H9 (cell line): ENCODE measurements at places on chromosomes 5 and 9. TPM values are rescaled to one million over a fixed set of nuclear protein-coding genes. Genes with fewer than 3 reads are reported as not detected.

DNA sequence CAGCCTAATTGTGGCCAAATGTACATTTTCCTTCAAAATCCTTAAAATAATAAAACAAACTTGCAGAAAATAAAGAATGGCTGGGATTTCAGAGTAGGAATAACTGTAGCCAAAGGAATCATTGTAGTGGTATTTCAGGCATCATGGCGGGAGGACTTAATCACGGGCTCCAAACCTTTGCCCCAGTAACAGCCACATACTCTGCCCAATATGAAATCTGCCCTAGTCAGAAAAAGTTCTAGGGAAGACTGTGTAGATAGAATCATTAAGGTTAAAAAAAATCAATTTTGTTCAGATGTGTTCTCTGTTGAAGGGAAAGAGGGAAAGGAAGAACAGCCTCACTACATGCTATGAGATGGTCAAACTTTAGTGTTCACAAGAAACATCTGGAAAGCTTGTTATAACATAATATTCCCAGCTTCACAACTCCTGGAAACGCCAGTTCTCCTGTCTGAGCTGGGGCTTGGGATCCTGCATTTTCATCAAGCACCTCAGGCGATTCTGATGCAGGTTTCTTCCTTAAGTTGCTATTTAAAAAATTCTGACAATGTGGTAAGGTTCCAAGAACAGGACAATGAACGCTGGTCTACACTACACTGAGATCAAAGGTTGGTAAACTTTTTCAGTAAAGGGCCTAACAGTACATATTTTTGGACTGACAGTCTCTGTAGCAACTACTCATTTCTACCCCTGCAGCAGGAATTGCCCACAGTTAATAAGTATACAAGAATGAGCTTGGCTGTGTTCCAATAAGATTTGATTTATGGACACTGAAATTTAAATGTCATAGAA is 87.9 kb downstream of the CEMIP2 start:
- peaks cover 34% of the 10 kb centered on the region for H3K36me3 ChIP-seq
- H3K4me3 ChIP-seq = no peak overlapping the region
- no peaks in the 10 kb centered on the region; the same call in 1 of the 2 replicates for H3K4me1 ChIP-seq

- no peaks in the 10 kb centered on the region for H3K36me3 ChIP-seq
- H3K27me3 ChIP-seq = no peaks in the 10 kb centered on the region
- peak overlapping the region; percentile 61; the same call in 2 of the 3 replicates for H3K4me3 ChIP-seq
- no peak overlapping the region for H3K27ac ChIP-seq
These were observed 59.4 kb downstream of the CXXC5 start for GRCh38 chr5:139707445-139708003.

DNA sequence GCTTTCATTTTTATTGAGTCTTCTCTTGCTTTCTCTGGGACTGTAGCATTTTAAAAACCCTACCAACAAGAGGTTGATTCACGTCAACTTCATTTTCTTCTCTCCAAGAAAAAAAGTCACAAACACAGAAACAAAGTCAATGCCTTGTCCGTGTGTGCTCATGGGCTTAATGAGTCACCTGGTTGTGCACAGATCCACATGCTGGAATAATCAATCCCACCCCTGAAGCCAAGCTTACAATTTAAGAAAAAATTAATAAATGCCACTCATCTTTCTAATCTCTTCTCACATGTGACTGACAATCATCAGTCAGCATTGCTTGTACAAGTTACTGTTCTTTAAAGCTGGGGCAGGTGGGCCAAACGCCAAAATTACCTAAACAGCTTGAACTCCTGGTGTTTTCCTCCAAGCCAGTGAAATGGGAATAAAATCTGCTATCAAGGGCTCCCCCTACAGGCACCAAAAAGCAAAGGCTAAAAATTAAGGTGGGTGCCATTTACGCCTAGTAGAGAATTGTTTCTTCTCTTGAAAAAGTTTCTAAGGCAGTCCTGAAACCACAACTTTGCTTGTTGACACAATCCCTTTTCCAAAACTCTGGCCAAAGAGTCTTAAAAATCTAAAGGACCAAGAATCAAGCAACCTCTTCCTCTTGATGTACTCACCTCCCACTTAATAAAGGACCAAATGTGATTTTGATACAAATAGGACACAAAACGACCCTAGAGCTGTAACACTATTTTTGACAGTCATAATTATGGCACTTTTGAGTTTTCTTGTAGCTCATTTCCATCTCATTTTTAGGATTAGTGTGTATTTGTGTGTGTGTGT is 21.3 kb downstream of the TRMO start:
- no peak overlapping the region for H3K27ac ChIP-seq
- H3K27me3 ChIP-seq = no peaks in the 10 kb centered on the region
- H3K36me3 ChIP-seq = no peaks in the 10 kb centered on the region
- DNase-seq = no peak
- H3K4me3 ChIP-seq = no peak overlapping the region

DNA sequence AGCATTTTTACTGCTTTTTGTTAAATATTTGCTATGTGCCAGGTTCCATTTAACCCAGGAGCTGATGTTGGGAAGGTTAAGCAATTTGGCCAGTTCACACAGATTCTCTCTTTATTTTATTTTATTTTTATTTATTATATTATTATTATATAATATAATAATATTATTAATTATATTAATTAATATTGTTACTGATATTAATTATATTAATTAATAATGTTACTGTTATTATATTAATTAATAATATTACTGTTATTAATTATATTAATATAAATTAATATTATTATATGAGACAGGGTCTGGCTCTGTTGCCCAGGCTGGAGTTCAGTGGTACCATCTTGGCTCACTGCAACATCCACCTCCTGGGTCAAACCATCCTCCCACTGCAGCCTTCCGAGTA is 593.0 kb upstream of the SGCD start:
- no peak overlapping the region for H3K4me3 ChIP-seq
- no peaks in the 10 kb centered on the region for H3K36me3 ChIP-seq
- H3K4me1 ChIP-seq = no peaks in the 10 kb centered on the region
- H3K27ac ChIP-seq = no peak overlapping the region
- no peak for DNase-seq

DNA sequence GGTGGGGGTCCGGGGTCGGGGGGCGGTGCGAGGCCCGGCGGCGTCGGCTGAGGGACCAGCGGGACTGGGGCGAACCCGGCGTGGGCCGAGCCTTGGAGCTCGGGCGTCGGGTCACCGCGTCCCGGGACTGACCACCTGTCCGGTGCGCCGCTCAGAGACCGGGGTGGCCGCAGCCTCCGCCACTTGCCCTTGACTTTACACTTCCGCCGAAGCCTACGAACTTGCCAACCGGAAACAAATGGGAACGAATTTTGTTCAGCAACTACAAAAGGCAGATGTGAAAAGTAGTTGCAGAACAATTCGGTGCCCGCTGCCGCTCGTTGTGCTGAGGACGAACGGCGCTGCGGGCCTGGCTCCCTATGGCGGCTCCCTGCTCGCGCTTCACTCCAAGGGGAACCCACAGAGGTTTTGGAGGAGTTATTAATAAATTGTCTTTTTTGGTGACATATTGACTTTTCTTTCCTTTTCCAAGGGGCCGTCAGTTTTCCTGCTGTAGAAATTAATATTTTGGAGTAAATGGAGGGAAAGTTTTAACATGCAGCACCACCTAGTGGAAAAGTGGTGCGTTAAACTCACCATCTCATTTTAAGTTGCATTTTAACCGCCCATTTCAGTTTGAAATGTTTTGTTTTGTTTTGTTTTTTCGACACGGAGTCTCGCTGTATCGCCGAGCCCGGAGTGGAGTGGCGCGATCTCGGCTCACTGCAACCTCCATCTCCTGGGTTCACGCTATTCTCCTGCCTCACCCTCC is 490 bp downstream of the PCBD2 start:
- 0 out of 2 replicates have a peak, but pooled peaks cover 3% of the 10 kb centered on the region for H3K4me1 ChIP-seq
- no peaks in the 10 kb centered on the region for H3K27me3 ChIP-seq
- H3K27ac ChIP-seq = no peak overlapping the region
- peaks cover 6% of the 10 kb centered on the region for H3K36me3 ChIP-seq
- H3K4me3 ChIP-seq = peak overlapping the region; percentile 91
- DNase-seq = no peak

DNA sequence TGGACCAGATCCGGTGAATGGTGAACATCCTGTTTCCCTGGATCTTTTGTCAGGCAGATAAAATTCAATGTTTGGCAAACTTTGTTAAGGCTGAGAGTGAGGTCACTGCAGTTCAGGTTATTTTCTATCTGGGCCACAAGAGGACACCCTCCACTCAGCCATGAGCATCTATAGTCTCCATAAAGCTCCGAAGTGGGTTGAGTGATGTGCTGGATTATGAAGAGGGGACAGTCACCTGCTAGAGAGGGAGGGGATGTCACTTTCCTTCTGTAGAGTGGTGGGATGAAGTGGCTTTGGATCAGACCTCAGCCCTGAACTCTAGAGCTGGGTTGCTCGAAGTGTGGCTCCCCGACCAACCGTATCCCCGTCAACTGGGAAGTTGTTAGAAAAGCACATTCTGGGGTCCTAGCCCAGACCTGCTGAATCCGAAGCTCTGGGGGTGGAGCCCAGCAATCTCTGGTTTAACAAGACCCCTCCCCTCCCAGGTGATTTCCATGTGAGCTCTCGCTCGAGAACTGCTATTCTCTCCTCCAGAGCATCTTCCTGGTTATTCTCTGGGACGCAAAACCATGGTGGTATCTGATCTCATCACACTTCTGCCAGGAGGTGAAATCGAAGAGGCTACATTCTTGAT is 31.8 kb upstream of the FGF1 start:
- H3K27ac ChIP-seq = no peak overlapping the region
- H3K4me1 ChIP-seq = peaks cover 14% of the 10 kb centered on the region; the same call in 1 of the 2 replicates
- no peaks in the 10 kb centered on the region for H3K36me3 ChIP-seq
- no peaks in the 10 kb centered on the region for H3K27me3 ChIP-seq

GRCh38 chr9:133155156-133155555 is 8.6 kb downstream of the GBGT1 start:
- no peaks in the 10 kb centered on the region for H3K27me3 ChIP-seq
- H3K4me1 ChIP-seq = no peaks in the 10 kb centered on the region
- H3K27ac ChIP-seq = no peak overlapping the region
- peaks cover 4% of the 10 kb centered on the region; the same call in 2 of the 3 replicates for H3K36me3 ChIP-seq
- no peak overlapping the region for H3K4me3 ChIP-seq
- peak; percentile 16 for DNase-seq

DNA sequence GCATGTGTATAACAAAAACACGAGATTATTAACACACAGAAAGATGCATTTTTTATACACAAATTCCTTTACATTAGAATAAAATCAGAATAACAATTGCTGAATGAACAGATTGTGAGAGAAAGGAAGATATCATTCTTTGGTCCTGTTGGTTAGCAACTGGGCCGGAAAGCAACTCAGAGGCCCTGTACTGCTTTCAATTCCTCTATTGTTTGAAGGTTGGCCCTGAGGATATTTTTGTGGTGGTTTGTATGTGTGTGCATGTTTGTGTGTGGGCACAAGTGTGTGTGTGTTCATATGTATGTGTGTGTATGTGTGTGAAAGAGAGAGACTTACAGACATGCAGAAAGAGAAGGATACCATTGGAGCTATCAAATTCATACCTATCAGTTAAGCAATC is 356.8 kb upstream of the DMAC1 start:
- H3K27me3 ChIP-seq = no peaks in the 10 kb centered on the region
- H3K36me3 ChIP-seq = no peaks in the 10 kb centered on the region
- H3K4me1 ChIP-seq = no peaks in the 10 kb centered on the region; the same call in 1 of the 2 replicates
- no peak overlapping the region for H3K27ac ChIP-seq

GABRB2 gene
- total RNA-seq = 0.20 and 0.26 TPM in 2 replicates
